ENCODE measurements at places on chromosomes 12 and 14.

- DNase-seq, result no peak
Observed at GRCh38 chr12:52533686-52534470, 13.7 kb upstream of the KRT5 start.

GRCh38 chr14:60133487-60133886 is 31.7 kb downstream of the DHRS7 start:
- DNase-seq, result no peak

DNA sequence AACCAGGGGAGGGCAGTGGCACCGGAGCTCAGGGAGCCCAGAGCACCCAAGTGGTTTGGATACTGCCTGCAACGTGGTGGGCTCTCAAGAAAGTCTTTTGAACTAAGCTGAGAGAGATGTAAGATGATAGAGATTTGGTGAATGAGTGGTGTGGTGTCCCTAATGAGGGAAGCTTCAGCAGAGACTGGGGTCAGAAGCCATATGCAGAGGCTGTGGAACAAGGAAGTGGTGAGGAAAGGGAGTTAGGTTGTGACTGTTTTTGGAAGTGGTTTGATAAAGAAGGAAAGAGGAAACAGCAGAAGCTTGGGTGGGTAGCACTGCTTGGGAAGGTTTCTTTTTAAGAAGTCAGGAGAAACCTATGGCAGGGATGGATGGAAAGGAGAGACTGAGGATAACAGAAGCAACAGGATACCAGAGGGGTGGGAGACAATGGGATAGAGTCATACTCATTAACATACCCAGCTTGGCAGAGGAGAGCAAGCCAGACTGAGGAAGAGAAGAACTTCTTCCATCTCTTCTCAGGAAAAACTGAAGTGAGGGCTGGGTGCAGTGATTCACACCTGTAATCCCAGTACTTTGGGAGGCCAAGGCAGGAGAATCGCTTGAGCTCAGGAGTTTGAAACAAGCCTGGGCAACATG is 24.1 kb downstream of the SLC4A8 start:
- no peak for DNase-seq

- no peak for DNase-seq
Observed at GRCh38 chr12:99618657-99619056, 28.9 kb upstream of the GARIN6 start.

- no peak for DNase-seq
Observed at GRCh38 chr14:95770777-95771176, 56.9 kb upstream of the TCL1A start.

DNA sequence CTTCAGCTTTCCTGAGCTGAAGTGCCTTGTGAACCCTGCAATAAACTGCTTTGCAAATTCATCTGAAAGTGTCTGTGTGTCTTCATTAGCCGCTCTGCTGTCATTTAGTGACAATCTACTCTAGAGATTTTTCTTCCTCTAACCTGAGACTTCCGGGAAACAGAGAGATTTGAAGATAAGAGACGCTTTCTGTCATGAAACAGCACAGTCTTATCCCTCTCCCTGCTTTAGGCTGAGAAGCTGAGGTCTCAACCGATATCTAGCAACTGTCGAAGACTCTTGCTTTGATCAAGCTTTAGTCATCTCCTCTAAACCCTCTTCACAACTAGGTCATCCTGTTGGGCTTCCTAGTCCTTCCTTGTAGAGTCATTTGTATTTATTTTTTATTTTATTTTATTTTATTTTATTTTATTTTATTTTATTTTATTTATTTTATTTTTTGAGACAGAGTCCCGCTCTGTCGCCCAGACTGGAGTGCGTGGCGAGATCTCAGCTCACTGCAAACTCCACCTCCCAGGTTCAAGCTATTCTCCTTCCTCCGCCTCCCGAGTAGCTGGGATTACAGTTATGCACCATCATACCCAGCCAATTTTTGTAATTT is 1.2 kb downstream of the RNASE2 start:
- no peak for DNase-seq

DNA sequence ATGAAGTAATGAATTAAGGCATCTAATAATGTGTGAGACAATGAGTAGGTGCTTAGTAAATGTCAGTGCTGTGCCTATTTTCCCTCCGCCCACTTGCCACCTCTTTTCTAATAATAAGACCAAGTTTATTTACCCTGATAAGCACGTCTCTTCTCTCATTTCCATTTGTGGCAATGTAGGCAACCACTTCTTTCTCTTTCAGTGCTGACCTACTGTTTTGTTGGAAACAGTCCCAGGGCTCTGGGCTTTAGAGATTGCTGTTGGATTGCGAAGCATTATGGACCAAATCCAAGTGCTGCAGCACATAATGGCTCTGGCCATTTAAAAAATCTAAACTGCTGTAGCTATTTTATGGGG is 141.3 kb upstream of the PLEKHG7 start:
- no peak for DNase-seq

DNA sequence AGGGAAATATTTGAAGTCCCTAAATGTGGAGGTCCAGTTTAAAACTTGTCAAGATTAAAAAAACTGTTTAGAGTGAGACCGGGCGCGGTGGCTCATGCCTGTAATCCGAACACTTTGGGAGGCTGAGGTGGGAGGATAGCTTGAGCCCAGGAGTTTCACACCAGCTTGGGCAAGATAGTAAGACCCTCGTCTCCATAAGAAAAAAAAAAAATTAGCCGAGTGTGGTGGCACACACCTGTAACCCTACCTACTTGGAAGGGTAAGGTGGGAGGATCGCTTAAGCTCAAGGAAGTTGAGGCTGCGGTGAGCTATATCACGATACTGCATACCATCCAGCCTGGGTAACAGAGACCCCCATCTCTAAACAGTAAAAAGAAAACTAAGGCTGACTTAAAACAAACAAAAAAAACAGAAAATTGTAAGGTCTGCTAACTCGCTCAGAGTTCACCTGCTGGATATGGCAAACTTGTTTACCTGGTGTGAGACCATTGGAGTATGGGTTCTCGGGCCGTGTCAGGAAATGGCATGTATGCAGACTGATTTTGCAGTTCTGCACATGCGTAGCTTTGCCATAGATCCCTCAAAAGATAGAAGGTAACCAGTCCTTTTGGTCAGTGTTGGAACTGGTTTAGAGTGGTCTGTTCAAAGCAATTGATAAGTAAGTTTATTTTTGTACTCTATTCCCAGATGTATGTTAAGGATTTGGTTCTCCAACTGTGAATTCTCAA is 2.1 kb downstream of the RNF10 start:
- DNase-seq, result peak; percentile 4

- DNase-seq, result no peak
Observed at GRCh38 chr12:77493302-77494168, 337.2 kb upstream of the NAV3 start.

GRCh38 chr12:117582135-117582784 is 220.8 kb upstream of the NOS1 start:
- no peak for DNase-seq

- DNase-seq, result no peak
Observed at GRCh38 chr12:47346251-47347019, 266.7 kb upstream of the AMIGO2 start.

DNA sequence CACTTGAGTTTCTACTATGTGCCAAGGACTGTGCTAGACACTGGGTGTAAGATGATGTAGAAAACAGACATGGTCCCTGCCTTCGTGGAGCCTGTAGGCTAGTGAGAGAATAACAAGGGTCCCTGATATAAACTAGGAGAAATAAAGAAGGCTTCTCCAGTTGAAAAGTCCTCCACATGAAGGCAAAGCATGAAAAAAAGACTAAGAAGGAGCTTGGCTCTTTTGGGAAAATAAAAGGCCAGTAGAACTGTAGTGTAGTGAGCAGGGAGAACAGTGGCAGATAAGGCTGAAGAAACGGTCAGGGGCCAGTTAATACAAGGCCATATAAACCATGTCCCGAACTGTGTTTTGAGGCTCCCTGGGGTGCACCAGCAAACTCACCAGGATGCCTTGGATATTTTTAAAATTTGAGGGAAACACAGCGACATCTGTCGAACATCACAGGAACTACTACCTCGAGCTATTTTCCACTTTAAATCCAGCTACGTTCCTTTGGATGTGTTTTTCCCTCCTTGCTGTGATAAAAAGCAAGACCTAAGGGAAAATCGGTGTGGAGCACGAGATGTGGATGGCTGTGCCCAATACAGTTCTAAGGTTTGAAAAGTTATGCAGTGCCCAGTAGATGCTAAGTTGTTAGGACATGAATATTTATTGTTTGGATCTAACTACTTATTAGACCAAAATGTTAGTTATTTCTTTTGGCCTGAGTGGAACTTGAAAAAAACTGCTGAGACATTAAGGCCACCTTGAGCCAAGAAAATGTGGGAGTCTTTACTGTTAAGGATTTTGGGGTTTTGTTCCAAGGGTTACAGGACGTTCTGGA is 8.5 kb upstream of the CFL2 start:
- DNase-seq, result peak; percentile 8

DNA sequence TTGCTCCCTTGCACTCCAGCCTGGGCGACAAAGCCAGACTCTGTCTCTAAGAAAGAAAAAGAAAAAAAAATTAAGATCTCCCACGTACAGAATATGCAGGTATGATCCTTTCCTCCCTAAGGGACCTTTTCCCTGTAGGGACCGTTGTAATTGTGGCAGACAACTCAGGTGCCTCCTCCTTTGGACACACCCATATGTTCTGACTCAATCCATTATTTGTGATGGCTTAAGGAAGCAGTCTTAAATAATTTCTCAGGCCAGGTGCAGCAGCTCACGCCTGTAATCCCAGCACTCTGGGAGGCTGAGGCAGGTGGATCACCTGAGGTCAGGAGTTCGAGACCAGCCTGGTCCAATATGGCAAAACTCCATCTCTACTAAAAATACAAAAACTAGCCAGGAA is 53.1 kb downstream of the TMCC3 start:
- no peak for DNase-seq

DNA sequence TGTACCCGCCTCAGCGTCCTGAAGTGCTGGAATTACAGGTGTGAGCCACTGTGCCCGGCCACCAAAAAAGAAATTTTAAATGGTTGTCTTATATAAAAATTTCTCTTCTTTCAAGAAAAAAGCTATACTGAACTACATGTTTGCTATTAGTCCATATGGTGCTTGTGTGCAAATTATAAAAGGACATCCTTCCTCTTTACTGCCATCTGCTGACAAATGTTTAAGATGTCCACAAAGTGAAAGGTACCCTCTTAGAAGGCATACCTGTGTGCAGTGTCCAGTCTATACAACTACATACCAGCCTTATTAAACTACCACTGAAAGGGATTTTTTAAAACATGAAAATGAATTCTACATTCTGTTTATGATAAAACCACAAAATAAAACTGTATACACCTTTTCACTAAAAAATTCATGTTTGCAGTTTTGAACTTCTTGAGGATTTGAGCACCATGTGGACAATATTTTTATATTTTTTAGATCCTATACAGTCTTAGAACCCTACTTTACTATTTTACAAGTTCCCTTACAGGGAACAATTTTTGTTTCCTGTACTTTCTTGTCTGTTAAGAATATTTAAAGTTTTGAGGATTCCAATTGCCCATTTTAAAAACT is 32.8 kb upstream of the TOMM20L start:
- no peak for DNase-seq

DNA sequence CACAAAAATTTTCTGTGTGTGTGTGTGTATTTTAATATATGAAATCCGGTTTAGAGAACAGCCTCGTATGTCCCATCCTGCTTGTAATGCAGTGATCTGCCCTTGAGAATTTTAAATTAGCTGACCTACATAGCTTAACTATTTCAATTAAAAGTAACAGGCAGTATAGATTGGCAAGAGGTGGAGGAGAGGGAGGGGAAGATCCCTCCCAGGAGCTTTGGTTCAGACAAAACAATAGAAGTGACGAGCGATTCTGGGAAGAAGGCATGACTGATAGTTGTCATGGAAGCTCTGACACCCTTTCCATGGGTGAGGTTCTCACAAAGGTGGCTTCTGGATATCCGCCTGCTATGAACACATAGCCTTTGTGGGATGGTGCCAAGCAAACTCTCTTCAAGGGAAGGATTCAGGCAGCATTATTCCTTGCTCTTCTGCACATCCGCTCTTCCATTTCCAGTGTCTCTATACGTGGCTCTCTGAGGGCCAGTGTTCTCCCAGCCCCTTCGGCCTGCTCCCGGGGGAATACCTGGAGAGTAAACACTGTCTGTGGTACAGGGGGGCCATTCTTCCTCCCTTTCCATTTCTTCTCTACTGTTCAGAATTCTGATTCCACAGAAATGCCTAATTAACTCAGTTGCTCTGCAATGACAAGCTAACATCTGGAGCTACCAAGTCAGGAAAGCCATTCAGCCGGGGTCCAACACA is 182.0 kb downstream of the CACNA1C start:
- DNase-seq, result no peak

- no peak for DNase-seq
Observed at GRCh38 chr14:44576356-44576755, 69.3 kb upstream of the FSCB start.

GRCh38 chr12:95653771-95654546 is 102.7 kb upstream of the USP44 start:
- no peak for DNase-seq

- DNase-seq, result no peak
Observed at GRCh38 chr12:3152892-3153291, 75.7 kb downstream of the TSPAN9 start.

DNA sequence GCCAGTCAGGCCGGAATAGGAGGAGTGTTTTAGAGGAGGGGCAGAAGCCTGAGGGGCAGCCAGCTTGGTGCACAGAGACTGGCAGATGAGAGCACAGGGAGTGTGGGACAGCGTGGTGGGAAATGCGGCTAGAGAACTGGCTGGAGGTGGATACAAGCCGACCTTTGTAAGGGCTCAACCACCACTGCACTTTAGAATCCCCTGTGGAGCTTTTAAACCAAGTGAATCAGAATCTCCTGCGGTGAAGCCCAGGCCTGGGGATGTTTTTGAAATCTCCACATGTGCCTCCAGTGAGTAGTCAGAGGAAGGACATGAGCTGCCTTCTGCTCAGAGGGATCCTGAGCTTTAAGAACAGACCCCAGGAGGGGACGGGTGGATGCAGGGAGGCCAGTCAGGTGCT is 10.9 kb upstream of the PCED1B start:
- DNase-seq, result no peak

DNA sequence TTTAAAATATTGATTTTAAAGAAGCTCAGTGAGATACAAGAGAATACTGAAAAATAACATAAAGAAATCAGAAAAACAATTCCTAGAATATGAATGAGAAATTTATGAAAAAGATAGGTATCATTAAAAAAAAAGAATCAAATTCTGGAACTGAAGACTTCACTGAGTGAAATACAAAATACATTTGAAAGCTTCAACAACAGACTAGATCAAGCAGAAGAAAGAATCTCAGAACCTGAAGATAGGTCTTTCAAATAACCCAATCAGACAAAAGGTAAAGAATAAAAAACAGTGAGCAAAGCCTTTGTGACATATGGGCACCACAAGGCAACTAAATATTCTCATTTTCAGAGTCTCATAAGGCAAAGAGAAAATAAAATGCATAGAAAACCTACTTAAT is 29.4 kb downstream of the CEP83 start:
- no peak for DNase-seq

- no peak for DNase-seq
Observed at GRCh38 chr14:51096870-51097269, 2.0 kb upstream of the TRIM9 start.
